ENCODE measurements at places on chromosomes 5 and 9.

GRCh38 chr5:62608529-62609511, 30.2 kb downstream of the LRRC70 start:
- DNase-seq = no peak

DNA sequence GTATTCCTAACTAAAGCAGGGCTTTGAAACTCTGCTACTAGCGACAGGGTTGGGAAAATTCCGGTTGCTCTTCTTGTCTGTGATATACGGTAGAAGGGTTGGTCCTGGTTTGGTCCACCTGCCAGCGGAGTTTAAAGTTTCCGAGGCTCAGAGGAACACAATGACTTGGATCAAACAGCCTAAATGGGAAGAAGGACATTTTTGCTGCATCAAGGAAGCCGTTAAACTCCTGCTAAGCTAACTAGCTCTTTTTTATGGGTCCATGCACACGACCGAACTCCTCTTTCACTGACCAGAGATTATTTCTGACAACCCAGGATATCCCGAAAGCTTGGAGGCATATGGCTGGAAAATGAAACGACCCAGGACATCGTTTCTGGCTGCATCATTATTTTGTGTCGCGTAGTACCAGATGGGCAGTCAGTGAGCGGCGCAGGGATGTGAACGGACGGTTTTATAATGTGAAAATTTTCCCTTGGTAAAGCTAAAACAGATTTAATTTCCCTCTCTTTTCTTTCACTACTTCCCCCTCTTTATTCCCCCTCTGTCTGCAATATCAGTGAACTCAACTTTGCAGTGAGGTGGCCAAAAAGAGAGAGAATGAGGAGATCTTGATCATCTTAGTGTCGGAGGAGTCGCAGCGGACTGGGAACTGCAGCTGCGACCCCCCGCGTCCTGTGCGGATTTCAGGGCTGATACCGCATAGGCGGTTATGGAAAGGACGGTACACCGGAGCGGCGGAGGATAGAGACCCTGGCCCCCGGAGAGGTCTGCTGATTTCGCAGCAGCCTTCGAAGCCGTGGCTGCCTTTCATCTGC, at the start of gene LURAP1L:
Gene LURAP1L, plus strand, starts transcription at position 160 of the 818 bp plus-strand sequence. CDS start 696 bp downstream, outside the sequence.
- DNase-seq = no peak

DNA sequence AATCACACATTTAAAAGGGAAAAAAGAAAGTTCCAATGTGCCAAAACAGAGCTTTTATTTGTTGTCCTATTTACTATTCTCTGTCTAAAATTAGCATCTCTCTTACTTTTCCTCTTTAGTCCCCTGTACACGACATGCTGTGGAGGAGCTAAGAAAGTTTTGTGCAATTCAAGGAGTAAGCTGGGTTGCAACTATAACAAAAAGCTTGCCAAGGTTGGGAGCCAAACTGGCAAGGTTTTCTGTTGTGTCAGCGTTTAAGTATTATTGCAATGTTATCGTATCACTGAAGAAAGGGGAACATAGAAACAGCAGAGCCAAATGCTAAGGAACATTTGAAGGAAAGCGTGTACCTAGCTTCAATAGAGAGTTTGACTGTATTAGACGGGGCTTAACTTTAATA, 680.8 kb downstream of the CETN3 start:
- DNase-seq = no peak

DNA sequence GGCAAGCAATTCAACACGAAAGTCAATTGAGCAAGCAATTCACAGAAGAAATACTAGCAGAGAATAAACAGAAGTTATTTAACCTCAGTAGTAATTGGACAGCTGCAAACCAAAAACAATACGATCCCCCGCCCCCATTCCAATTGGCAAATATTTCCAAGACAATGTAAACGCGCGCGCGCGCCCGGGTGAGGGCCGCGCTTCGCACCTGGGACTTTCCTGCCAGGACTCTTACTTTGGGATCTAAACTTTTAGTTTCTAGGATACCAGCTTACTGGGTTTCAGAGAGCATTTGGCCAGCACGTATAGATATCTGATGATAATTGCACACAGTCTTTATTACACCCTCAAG, 8.6 kb downstream of the RUFY1 start:
- DNase-seq = peak; percentile 6

DNA sequence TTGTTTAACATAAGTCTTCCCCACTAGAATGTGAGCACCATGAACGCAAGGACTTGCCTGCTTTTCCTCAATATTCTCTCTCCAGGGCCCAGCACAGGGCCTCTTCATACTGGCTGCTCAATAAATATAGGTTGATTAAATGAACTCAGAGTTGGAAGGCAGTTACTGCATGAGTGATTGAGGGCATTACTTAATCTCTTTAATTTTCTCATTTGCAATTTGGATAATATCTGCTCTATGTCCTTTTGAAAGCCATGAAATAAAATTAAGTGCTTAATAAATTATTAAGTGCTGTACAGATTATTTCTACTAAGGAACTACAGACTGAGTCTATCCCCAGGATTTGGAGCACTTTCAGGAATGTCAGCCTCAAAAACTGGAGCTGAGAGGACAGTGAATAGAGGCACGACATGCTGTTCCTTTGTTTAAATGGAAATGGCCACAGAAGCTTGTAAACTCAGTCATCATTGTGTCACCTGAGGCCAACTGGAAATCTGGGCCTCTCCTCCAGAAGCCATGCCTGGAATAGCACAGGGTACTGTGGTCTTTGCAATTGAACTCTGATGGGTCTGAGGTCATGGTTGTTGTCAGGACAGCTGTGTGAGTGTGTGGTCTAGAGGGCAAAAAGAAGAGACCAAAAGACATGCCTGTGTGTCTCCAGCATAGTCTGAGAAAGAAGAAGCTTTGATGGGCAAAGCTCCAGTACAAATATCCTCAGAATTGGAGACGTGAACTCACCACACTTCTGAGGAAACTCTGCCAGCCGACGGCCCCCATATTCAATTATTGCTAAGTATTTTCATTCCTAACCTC, 86.1 kb downstream of the SH3TC2 start:
- no peak for DNase-seq

- DNase-seq = no peak
These were observed 83.0 kb downstream of the NDUFS4 start for GRCh38 chr5:53643445-53643844.

DNA sequence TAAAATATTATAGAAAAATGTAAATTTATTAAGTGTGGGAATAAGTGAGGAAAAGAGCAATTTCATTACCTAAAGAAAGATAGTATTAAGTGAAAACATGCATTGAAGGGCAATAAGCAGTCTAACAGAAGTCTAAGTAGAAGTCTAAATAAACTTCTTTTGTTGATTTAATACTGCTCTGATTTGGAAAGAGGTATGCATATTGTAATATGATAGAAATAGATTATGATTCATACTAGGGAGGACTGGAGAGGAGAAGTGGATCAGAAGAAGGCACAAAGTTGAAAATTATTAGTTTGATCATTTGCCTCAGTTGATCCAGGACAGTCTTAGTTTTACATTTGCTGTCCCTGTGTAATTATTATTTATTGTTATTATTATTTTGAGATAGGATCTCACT, 6.6 kb upstream of the ERBIN start:
- DNase-seq = no peak

GRCh38 chr9:129669141-129669718, 3.8 kb downstream of the PRRX2 start:
- no peak for DNase-seq

- DNase-seq = no peak
These were observed 92.1 kb downstream of the CACNA1B start for GRCh38 chr9:137969685-137970084.

DNA sequence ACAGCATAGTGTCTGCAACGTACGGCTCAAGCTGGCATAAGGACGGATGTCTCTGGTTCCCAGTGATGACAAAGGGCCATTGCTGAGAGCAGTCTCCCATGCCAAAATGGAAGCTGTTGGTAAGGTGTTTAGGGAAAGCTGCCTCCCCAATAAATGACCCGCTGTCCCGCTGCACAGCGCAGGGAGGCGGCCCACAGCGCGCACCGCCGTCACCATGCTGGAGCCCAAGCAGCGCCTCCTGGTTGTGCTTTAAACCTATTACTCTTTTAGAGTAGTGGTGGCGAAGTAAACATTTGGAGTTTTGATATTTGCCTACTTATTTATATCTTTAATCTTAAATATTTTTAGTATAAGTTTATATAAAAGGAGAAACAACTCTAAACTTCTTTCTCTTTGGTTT, 70.4 kb upstream of the C5orf63 start:
- no peak for DNase-seq

GRCh38 chr5:16866795-16867576, 69.1 kb downstream of the MYO10 start:
- DNase-seq = no peak

DNA sequence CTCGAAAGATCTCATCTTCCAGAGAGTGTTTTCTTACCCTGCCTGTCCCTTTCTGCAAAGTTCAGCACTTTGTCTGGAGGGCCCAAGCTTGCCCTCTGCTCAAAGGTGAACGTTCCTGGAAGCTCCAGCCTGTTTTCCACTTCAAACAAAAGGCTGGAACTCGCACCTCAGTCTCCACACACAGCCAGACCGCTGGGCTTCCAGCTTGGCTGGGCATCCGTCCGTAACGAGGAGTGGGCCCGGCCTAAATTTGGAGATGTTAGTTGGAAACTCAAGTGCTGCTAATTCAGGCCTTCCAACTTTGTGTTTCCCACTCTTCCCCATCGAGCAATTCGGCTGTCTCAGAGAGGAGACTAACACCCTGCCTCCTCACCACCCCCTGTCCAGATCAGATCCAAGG, 35.1 kb downstream of the FGF18 start:
- DNase-seq = no peak

GRCh38 chr5:10701567-10702039, 59.4 kb downstream of the DAP start:
- DNase-seq = peak; percentile 24

- DNase-seq = no peak
These were observed 271.4 kb downstream of the CSNK1G3 start for GRCh38 chr5:123783421-123783820.

- DNase-seq = no peak
These were observed 183.3 kb downstream of the SEC61B start for GRCh38 chr9:99405359-99405758.

DNA sequence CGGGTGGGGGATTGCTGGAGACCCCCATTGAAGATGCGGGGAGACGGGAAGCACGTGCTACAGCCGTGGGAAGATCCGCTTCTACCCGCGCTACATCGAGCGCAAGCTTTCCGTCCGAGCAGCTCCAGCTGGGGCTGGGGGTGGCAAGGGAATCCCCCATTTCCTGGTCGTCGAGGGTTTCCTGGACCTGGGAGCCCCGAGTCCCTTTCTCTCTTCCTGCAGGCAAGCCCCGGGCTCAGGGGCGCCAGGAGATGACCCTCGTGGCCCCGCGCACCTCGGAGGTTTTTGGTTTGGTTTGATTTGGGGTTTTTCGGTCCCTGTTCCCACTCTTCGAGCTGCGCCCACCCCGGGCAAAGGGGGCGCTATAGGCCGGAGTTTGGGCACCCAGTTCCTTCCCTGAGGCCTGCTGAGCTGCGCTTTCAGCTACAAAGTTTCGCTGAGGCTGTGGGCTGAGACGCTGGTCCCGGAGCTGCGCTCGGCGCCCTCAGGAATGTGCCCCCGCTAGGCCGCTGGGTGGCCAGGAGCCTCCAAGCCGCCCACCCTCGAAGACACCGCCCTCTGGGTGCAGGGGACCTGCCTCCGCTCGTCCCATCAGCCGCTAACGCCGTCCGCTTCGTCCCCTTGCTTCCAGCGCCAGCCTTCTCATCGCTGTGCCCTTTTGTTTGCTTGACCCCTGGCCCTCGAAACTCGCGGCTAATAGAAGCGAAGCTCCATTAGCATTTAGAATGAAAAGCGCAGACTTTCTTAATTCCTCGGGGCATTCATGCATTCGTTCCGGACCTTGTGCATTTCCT, 2.9 kb downstream of the NR4A3 start:
- DNase-seq = peak; percentile 68

- DNase-seq = no peak
These were observed 234.1 kb upstream of the DMRT1 start for GRCh38 chr9:607417-607816.

GRCh38 chr5:43044181-43044914, 4.2 kb upstream of the ANXA2R start:
- no peak for DNase-seq

DNA sequence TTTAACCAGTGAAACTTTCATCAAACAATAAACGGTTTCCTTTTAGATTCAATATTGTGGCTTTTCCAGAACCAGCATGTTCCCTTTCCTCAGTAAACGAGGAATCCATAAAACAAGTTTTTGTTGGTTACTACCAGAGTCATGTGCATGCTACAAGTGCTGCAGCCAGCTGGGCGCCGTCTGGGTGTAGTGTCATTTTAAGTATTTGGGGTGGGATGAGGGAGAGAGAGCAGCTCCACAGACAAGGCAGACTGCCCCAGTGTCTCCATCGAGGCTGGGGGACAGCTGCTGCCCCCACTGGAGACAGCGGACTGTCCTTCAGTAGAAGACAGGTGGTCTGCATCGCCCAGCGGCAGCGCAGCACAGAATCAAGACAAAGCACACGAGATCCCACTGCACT, 17.3 kb downstream of the ARPC5L start:
- no peak for DNase-seq

DNA sequence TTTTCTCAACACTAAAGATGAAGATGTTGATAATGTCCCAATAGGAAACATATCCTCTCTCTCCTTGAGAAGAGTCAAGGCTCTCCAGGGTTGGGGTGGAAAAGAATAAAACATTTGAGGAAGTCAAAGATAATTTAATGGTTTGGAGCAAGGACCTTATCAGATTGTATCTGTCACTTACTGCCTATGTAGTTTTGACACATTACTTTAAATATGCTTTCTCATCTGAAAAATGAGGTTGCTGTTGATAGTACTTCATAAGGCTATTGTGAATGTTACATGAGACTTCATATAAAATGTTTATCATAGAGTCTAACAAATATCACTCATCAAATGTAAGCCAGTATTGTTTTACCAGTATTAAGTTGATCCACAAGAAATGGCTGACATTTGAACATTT, 48.7 kb downstream of the BAAT start:
- no peak for DNase-seq

- DNase-seq = no peak
These were observed 45.3 kb upstream of the NKD2 start for GRCh38 chr5:963310-963672.

Measured in activated naive CD4-positive, alpha-beta T cell treated with Interleukin-2 at 50 U/mL for 16 hours (primary cell).